LHCN-M2 (cell line): ENCODE measurements at places on chromosomes 6 and 20. TPM values are rescaled to one million over a fixed set of nuclear protein-coding genes. Genes with fewer than 3 reads are reported as not detected.

The DLL1 gene
- 4.7 and 9.7 TPM in 2 replicates for total RNA-seq

The MACROD2 gene
- 0.45 and 1.1 TPM in 2 replicates for total RNA-seq

The TFB1M gene
- 21.2 and 21.7 TPM in 2 replicates for total RNA-seq

The MAS1L gene
- not detected in 2 replicates for total RNA-seq

The HSPA1B gene
- 86.1 and 92.2 TPM in 2 replicates for total RNA-seq

The SLC16A10 gene
- total RNA-seq = under 0.01 and 0.63 TPM in 2 replicates

The LAMA2 gene
- total RNA-seq = 92.0 and 112 TPM in 2 replicates

The CLPSL2 gene
- not detected in 2 replicates for total RNA-seq

The NOTCH4 gene
- 0.26 and 1.1 TPM in 2 replicates for total RNA-seq

The ASIP gene
- total RNA-seq = not detected in 2 replicates

The RSPH4A gene
- total RNA-seq = 0.26 and 0.57 TPM in 2 replicates

The PNLDC1 gene
- total RNA-seq = not detected in 2 replicates

The FRK gene
- 1.9 and 2.9 TPM in 2 replicates for total RNA-seq

The KIF25 gene
- total RNA-seq = not detected in 2 replicates

The C6orf58 gene
- not detected in 2 replicates for total RNA-seq

The HLA-B gene
- total RNA-seq = 47.6 and 58.7 TPM in 2 replicates

The CST2 gene
- total RNA-seq = not detected in 2 replicates

The SAMD5 gene
- 2.2 and 4.0 TPM in 2 replicates for total RNA-seq

The OOEP gene
- total RNA-seq = not detected in 2 replicates

The SOBP gene
- total RNA-seq = under 0.01 and 0.19 TPM in 2 replicates

The DOK5 gene
- total RNA-seq = not detected in 2 replicates

The ZBP1 gene
- total RNA-seq = not detected in 2 replicates

The TFAP2C gene
- not detected in 2 replicates for total RNA-seq

The SIM1 gene
- total RNA-seq = 2.2 and 4.7 TPM in 2 replicates

The SYNGAP1 gene
- 2.4 and 4.2 TPM in 2 replicates for total RNA-seq

The LST1 gene
- total RNA-seq = not detected in 2 replicates

The ANKRD6 gene
- total RNA-seq = 0.17 TPM in 1 of 2 replicates, not detected in the other

The ZNF831 gene
- not detected in 2 replicates for total RNA-seq

The ID4 gene
- not detected in 2 replicates for total RNA-seq

The CLDN20 gene
- not detected in 2 replicates for total RNA-seq

The OPRL1 gene
- 0.92 and 1.2 TPM in 2 replicates for total RNA-seq

The NOX3 gene
- not detected in 2 replicates for total RNA-seq

The SLC26A8 gene
- not detected in 2 replicates for total RNA-seq

The HUS1B gene
- 0.17 and 0.19 TPM in 2 replicates for total RNA-seq

The COL9A1 gene
- not detected in 2 replicates for total RNA-seq

The ZC3H12D gene
- total RNA-seq = 0.06 TPM in 1 of 2 replicates, not detected in the other

The NRSN1 gene
- total RNA-seq = not detected in 2 replicates

The SEMG1 gene
- total RNA-seq = not detected in 2 replicates
